ENCODE measurements at places on chromosomes 5 and 9.

- DNase-seq = no peak
These were observed 117.8 kb downstream of the MAST4 start for GRCh38 chr5:66713998-66714397.

DNA sequence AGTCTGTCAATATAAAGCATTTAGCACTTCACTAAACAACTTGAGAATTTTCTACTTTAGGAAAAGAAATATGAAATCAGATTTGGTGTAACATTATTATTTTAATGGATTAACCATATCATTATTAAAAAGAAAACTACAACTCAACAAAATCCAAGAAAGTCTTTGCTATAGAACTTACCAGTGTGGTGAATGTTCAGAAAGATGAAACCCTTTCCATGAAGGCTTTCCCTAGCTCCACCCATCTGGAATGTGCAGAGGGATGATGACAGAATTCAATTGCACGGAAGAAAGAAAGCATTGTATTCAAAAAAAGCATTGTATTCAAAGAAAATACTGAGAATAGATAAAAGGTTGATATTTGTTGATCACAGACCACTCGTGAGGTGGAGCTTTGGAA is 328.6 kb upstream of the NUDT12 start:
- no peak for DNase-seq

- no peak for DNase-seq
These were observed 21.6 kb downstream of the BHMT start for GRCh38 chr5:79133121-79133656.

- no peak for DNase-seq
These were observed 120.4 kb upstream of the CPEB4 start for GRCh38 chr5:173767574-173768266.

- no peak for DNase-seq
These were observed 46.5 kb upstream of the GDNF start for GRCh38 chr5:37886242-37886905.

- DNase-seq = no peak
These were observed at the start of gene OTP for GRCh38 chr5:77637998-77638762. OTP (minus strand) TSS chr5:77638713; CDS start chr5:77638549, 164 bp downstream.
